ENCODE measurements at places on chromosomes 11 and 22. TPM values are rescaled to one million over a fixed set of nuclear protein-coding genes. Genes with fewer than 3 reads are reported as not detected.

Gene MFNG
- polyA plus RNA-seq = not detected

Gene CSNK2A3
- polyA plus RNA-seq = not detected

- DNase-seq = no peak
Measured at GRCh38 chr22:45323695-45324094, 14.0 kb downstream of the FAM118A start.

- DNase-seq = no peak
Measured at GRCh38 chr11:75342231-75342918, 9.1 kb downstream of the ARRB1 start.

DNA sequence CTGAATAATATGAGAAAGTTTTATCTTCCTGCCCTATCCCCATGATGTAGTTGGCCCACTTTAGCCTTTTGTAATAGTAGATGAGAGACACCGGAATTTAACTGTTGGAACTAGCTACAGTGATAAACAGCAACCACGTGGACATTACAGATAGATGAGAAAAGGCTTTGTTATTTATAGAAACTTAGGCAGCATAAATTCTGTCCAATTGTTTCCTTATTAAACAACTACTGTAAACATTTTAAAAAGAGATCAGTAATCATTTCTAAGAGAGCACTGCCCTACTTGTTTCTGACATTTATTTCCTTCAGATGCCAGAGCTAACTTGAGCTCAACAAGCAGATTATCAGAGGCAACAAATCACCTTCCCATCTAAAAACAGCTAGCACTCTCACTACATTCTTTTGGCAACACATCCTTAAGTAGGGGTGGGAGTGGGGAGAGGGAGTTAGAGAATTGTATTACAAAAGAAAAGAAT lies 63.1 kb downstream of the SOX6 start:
- no peak for DNase-seq

- no peak for DNase-seq
Measured at GRCh38 chr22:38730411-38730871, 24.7 kb downstream of the GTPBP1 start.

DNA sequence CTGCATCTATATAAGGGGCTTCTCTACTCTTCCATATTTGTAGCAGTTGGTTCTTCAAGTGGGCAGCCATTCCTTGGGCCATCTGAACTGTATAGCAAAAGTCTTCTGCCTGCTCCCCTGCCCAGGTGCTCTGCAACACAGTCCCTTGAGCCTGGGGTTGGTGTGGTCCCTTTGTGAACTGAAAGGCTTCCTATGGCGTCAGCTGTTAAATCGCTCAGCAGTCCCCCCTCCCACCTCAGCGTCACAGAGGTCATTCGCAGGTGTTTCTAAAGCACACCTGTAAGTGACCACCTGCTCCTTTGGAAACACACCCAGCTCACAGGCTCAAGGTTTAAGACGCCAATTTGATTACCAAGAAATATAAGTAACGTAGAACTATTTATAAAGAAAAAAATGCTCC lies 37.0 kb downstream of the CYB5R2 start:
- DNase-seq = no peak

GRCh38 chr11:35483131-35483820 lies 42.1 kb downstream of the PAMR1 start:
- DNase-seq = peak; percentile 76

DNA sequence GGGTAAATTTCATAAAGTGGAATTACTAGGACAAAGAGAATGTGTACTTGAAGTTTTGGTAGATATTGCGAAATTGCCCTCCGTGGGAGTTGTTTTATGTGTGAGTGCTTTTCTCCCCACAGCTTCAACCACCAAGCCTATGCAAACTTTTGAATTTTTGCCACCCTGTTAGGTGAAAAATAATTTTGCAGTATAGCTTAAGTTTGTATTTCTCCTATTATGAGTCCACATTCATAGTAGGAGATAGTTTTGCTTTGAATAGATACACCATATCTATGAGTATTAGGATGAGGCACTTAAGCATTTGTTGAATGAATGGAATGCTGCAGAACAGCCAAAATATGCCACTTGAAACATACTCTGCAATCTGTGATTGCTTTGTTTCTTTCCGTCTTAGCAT lies 43.6 kb downstream of the UVRAG start:
- DNase-seq = peak; percentile 71

DNA sequence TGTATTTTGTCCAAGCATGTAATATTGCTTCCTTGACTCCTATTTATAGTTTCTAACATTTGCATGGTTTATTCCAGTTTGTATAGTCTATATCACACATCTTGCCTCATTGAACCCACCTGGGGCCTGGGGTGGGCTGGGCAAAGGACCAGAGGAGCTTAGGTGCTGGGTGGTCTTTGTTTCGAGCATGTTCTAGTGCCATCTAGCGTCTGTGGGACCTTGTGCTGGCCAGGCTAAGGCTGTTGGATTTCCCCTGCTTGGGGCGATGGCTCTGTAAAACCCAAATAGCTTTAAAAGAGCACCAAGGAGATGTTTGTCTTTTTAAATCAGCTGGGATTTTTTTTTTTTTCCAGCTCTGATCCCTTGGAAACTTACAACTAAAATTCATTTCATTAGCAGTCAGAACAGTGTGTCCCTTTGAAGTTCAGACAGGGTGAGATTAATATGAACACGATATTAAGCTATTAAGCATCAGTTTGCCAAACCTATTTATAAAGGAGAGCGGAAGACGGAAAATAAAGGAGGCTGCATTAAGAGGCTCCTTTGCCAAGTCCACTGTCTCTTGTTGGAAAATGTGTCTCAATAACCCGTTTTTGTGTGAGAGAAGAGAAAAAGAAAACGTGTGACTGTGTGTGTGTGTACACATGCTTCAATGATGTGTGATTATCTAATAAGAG lies 157.4 kb downstream of the COMMD9 start:
- peak; percentile 62 for DNase-seq

- no peak for DNase-seq
Measured at GRCh38 chr11:45563810-45564209, 101.6 kb downstream of the CHST1 start.

GRCh38 chr22:44202261-44202789 lies 21.6 kb downstream of the PARVG start:
- peak; percentile 80 for DNase-seq

All from GM23248 (cell line).